ENCODE measurements at places on chromosomes 6 and 20.

GRCh38 chr6:28789553-28790083 lies 134.2 kb downstream of the TRIM27 start:
- DNase-seq, result peak; percentile 80

DNA sequence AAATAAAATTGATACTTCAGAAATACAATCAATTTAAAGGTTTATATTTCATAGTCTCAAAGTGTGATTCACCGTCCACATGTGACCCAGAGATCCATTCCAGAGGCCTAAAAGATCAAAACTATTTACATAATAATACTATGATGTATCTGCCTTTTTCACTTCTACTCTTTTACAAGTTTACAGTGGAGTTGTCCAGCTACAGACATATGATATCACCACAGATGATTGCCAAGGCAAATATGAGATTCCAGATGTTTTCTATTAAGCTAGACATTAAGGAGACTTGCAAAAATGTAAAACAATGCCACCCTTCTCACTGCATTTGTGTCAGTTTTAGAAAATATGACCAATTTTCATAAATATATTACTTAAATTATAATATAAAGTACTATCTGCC lies 443.7 kb downstream of the GJA1 start:
- DNase-seq, result no peak

DNA sequence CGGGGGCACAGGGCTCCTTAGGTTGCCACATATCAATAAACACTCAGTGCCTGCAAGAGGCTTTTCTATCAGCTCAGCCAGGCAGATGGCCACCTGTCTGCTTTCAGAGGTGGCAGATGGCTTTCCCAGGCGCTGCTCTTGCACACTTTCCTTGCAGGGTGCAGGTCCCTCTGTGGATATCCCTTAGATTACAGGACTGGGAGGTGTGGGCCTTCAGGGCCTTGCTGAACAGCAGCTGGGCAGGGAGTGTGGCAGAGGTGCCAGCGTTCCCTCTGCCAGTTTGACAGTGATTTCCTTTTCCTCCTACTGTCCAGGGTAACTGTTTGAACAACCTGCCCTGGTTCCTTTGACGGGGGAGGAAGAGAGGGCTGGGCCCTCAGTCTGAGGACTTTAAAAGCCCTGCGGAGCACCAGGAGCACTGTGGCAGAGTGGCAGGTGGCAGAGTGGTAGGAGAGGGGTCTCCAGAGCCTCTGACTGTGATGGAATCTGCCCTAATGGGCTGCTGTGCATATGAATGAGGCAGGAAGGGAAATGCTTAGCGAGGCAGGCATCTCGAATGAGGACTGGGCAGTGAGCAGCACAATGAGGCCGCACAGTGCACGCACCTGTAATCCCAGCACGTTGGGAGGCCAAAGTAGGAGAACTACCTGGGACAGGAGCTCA lies 34.2 kb downstream of the ABHD12 start:
- no peak for DNase-seq

- no peak for DNase-seq
Observed at GRCh38 chr20:47479506-47479905, 22.2 kb upstream of the NCOA3 start.

DNA sequence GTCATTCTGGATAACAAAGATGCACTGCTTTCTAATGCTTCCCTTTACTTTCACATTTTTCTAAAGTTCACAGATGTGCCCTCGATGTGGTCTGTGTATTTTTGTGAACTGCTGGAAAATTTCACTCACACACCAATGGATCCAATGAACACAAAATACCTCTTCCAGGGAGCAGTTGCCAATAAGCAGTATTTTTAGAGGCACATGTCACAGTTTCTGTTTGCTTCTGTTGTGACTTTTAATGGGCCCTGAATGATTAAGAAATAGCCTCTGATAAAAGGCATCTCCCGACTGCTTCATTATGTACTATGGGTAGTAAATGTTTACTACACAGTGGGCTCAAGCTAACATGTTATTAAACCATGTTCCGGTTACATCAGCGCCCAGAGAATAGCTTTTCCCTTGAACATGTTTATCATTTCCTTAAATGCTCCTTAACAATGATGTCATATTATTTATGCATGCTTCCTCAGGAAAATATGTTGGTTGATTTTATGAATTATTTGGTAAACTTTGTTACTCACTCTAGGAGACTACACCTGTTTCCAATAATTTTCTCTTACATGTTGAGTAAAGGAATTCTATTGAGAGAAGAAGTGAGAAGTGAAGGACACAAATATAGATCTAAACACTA lies 188.0 kb downstream of the KCNQ5 start:
- no peak for DNase-seq

DNA sequence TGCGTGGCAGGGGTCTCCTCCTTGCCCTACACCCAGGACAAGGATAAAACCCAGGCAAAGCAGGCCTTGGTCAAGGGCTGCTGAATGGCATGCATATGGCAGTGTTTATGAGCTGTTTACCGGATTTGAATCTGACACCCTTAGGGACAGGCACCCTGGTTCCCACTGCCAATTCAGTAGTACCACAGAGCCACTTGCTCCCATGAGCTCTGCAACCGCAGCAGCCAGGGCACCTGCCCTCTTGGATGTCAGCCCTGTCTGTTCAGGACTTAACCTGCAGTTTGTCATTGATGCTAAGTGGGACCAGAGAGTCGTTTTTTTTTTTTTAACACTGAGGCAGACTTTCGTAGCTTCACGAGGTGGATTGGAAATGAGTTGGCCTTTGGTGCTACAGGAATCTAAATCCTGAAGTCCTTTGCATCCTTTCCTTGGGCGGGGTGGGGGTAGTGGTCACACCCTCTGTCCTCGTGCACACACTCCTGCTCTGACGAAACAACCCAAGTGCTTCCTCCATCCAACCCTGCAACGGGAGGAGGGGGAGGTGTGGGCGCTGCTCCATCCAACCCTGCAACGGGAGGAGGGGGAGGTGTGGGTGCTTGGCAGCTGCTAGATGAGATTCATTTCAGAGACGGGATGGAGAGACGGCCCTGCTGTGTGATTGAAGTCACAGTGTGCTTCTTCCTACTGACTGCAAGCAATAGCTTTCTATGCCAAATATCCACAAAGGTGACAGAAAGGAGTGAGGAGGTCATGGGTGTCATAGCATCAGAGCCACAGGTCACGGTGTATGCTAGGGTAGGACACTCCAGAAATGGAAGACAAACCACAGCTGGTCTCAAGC lies 166.5 kb downstream of the SMOC2 start:
- no peak for DNase-seq

DNA sequence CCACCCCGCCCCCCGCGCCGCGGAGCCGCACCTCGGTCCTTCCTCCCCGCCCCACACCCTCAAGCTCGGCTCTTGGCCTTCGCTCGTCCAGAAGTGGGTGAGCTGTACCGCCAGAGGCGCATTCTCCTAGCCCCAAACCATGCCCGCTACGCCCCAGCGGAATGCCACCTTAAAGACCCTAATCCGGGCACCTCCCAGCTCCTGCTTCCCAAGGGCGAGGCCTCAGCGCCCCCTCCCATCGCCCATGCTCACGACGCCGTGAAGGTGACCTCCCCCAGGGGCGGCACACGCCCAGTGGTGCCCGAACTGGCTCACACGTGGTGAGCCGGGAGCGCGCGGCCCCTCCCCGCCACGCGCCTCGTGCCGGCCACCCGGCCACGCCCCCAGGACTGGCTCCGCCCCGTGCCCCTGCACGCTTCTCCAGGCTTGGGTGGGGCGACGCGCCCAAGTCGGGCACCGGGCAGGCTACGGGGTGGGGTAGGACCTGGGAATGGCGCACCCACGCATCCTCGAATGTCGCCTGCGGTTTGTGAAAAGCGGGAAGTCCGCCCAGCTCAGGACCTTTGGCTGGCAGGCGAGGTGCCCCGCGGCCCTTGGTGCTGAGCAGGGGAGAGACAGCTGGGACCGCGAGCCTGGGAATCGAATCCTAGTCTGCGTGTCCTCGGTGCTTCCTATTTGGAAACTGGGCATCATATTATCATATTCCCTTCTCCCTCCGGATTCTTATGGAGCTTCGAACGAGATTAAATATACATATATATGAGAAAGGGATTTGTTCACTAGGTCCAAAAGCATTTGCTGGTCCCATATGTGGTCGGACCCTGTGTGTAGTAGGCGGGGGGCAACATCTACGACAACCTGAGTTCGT lies 941 bp upstream of the SOX12 start:
- peak; percentile 97 for DNase-seq

- DNase-seq, result peak; percentile 95
Observed at GRCh38 chr6:36546920-36547645, at the start of gene STK38. Gene STK38, minus strand, starts transcription at chr6:36547479. Its CDS starts 7,277 bp downstream, at chr6:36540202.

- DNase-seq, result no peak
Observed at GRCh38 chr6:44524476-44525227, 137.1 kb downstream of the CDC5L start.

- no peak for DNase-seq
Observed at GRCh38 chr6:26502165-26502564, 2.1 kb downstream of the BTN1A1 start.

DNA sequence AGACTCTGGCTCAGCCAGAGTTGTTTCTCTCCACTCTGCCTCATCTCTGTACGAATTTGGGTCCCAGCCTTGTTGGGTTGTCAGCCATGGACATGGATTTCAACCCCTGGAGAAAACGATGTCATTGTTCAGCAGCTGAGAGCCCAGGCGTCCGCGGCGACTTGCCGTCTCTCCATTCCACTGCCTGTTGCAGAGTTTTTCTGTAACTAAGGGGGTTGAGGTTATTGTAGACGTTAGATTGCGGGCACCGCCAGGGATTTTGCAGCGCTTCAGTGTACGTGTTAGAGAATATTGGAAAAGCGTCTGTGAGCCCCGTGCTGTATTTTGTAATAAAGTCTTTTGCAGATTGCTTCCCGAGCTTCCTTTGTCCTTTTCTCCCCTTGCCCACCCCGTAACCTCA lies 13.1 kb upstream of the RBM38 start:
- DNase-seq, result no peak

- no peak for DNase-seq
Observed at GRCh38 chr6:144639654-144640053, 354.5 kb downstream of the UTRN start.

DNA sequence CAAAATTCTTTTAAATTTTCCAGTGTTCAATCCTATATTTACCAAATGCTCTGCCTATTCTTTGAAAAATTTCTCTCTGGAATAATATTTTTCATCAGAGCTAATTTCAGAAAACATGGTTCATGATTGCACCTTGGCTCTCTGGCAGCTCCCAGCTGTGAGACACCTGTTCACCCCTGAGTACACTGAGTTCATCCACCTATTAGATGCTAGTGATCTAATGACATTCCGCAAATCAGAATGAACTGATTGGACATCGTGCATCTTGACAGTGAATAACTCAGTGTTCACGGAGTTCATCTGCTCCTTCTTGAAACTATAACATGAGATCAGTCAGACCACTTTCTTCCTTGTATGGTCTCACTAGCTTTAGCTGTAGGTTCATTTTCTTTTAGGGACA lies 3.9 kb upstream of the SHPRH start:
- DNase-seq, result no peak

GRCh38 chr6:90793771-90794170 lies 206.9 kb upstream of the MAP3K7 start:
- DNase-seq, result no peak

DNA sequence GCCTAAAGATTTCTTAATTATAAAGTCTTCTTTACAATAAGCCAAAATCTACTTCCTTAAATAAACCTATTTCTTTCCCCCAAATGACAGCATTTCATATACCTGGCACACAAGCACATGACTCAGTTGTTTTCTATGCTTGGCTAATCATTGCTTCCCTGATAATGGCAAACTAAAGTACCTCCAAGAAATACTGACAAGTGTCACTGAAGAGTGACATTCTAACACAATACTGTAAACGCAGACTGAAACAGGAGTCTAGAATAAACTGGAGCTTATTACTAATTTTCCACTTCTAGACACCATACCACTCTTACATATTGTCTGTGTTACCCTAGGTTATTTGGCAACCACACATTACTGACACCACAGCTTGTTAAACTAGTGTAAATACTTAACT lies 14.3 kb downstream of the SYNCRIP start:
- no peak for DNase-seq

DNA sequence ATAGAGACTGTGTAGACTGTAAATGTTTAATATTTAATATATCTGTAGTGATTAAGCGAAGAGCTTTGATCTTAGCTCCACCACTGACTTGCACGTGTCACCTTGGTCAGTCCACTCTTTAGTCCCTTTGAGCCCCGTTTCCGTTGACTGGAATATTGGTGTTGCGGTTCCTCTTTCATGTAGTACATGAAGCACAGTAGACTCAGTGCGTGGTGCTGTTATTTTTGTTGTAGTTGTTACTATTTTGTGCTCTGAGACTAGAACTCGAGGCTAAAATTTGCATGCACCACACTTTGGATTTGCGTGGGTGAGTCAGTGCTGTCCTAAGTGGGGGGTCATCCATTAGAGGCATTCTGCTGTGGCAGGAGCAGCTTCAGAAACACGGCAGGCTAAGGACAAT lies 291.4 kb downstream of the QKI start:
- no peak for DNase-seq

- DNase-seq, result no peak
Observed at GRCh38 chr6:167730441-167730840, 96.3 kb upstream of the AFDN start.

All from NB4 (cell line).